ENCODE measurements at places on chromosomes 6 and 20.

DNA sequence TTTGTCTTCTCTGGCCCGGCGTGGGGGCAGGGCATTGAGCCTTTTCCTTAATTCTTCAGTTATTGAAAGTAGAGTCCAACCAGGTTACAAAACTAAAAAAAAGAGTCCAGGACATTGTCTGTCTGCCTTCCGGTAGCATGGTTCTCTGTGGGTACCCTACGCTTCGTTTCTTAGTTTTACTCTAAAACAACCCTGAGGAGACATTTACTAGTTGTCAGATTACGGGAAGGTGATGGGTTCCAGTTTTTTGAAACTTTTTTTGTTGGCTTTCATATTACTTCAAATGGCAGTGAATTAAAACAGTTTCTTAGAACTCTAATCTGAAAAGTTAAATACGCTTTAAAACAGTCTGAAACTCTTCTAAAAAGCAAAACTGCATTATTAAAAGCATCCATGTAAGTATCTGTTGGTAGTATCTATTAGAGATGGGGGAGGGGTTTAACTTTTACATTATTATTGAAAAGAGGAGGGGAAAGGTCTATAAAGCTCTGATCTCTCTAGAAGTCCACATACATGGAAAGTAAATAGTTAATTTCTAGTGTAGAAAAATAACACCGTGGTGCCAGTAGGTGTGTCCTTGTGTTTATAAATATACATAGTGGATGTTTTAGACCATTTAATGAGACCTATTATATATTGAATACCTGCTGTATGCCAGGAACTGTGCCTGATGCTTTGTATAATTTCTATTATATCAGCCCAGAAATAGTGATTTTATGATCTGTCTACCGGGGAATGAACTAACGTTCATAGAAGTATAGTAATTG is 2.2 kb downstream of the BICRAL start:
- DNase-seq: no peak

DNA sequence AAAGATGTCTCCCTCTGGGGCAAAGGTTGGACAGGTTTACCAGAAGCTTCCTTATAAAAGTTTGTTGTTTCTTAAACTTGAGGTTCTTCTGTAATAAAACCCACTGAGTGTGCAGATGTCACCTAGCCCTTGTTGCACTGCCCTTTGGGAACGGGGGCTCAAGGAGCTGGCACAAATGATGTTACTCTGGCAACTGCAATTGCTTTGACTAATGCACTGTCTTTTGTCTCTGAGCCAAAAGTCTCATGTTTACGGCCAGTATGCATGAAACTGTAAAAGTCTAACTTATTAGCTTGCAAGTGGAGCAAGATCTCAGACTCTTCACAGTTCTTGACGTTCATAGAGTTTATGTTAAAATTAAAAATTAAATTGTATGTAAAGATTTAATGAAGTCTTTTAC is 655.7 kb downstream of the EPHA7 start:
- DNase-seq: no peak

- DNase-seq: no peak
These were observed 10.1 kb downstream of the ALDH5A1 start for GRCh38 chr6:24504649-24505586.

- no peak for DNase-seq
These were observed 298.8 kb upstream of the MAP3K7 start for GRCh38 chr6:90885611-90886056.

DNA sequence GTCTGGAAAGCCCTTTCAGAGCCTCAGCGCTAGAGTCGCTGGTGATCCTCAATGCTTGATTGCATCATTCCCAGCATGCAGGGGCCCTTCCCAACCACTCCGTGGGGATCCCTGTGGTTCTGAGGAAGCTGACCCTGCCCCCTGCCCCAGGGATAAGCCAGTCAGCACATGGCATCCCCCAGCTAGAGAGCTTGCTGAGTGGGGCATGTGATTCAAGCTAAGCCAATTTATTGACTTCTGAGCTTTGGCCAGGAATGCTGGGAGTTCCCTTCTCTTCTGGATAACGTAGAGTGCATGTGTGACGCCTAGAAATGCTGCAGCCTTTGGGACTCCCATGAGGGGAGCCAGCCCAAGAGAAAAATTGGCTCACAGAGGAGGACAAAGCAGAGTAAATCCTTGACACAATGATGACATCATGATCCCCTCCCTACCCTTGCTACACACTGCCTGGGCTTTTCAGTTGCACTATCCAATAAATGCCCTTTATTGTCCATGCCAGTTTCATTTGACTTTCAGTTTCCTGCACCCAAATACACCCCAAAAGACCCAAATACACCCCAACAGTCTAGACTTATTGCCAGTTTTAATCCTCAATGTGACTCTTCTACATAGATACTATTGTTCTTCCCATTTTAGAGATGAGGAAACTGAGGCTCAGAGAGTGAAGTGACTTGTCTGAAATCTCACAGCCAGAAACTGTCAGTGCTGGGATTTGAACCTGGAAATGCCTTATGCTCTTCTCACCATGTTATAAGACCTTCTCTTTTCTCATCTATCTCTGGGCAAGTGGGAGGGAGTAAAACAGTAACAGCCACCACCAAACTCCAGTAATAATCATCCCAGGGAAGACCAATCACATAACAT is 34.3 kb downstream of the KCNB1 start:
- no peak for DNase-seq

DNA sequence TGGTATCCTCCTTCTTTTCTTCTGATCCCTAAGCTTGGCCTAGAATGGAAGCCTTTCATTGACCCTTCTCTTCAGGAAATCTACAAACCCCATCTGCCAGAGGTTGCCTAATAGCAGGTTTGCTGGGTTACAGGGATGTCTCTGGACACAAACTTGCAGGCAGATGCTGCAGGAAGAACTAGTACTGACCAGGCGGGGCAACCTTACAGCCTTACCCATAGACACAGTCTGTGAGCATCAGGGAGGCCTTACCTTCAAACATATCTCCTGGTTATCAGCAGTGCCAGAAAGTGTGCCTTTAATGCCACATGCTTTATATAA is 2.6 kb downstream of the SCUBE3 start:
- DNase-seq: no peak

GRCh38 chr6:11163932-11164331 is 52.4 kb upstream of the ERVFRD-1 start:
- no peak for DNase-seq

GRCh38 chr6:36139991-36140710 is 9.8 kb downstream of the MAPK13 start:
- DNase-seq: no peak

- DNase-seq: no peak
These were observed 141.9 kb upstream of the SASH1 start for GRCh38 chr6:148200781-148201180.

GRCh38 chr6:143806282-143807102 is 36.6 kb upstream of the LTV1 start:
- peak; percentile 85 for DNase-seq

DNA sequence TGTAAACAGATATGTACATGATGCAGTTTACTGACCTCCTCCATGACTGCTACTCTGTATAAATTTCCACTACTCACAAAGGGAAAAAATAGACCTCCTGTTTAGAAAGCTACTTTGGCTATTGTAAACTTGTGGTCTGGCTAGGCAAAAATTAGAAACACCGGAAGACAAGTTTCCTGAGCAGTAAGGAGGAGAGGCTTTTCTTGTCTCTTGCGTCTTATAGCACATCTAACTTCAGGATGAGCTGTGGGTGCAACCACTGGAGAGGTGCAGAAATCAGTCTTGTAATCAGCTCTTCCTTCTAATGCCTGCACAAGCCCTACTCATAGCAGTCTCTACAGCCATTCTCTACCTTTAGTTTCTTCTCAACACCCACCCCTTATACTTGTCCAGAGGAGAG is 296.5 kb upstream of the SLC35B3 start:
- DNase-seq: no peak

DNA sequence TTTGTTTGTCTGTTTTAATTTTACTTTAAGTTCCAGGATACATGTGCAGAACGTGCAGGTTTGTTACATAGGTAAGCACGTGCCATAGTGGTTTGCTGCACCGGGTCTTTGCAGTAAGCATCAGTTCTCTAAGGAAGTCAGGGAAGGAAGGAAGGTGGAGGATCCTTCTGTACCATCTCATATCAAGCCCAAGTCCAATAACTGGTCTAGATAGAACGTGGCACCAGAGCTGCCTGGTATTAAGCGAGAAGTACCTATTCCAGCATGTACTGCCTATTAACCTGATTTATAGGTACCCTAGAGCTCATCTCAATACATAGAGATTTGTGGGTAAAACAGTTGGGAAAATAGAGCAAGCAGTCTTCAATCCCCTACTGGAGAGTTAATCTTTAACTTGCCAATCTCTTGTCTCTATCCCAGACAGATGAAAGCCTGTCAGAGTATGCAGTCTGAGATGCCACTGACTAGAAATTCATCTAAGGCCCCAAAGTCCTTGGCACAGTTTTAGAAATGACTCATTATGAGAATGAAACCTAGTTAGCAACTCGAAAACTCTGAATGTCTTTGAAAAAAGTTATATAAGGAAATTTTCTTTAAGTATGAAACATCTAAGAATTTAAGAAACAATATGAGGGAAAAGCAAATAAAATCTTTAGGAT is 144.9 kb downstream of the TFAP2A start:
- DNase-seq: no peak

GRCh38 chr20:19256906-19257595 is 44.6 kb downstream of the SLC24A3 start:
- no peak for DNase-seq

- DNase-seq: no peak
These were observed 1.9 kb downstream of the ACTL10 start for GRCh38 chr20:33668466-33669155.

GRCh38 chr6:100347901-100348550 is 116.7 kb downstream of the SIM1 start:
- no peak for DNase-seq

DNA sequence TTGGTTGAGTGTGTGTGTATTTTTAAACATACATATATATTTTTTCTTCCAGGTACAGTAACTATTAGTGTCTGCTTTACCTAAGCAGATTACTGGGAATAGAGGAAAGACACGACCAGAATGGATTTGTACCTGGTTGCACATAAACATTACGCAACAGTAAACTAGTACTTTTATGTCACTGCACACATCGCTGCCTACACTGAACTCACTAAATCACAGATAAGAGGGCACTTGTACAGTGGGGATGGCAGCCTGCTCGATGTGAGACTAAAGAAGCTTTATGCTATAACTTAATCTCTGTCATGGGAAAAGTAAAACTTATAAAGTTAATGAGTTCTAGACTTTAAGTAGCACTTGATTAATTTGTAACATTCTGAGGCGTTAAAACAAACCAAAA is 89.5 kb upstream of the SIM1 start:
- no peak for DNase-seq

DNA sequence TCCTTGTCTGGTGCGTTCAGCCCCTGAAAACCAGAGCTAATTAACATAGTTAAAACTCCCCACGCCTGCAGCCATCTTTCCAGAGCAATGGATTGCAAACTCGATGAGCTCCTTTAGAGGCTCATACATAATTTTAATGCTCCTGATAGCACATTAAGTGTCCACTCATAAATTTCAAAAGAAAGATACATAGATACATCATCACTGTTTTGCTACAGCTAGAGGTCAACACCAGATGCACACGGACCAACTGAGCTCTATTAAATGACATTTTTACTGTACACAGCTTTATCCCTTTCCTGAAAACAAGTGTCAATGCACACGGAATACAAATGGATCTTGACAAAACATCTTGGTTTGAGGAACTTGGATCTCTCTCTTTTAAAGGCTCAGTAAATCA is 91.3 kb upstream of the HDAC2 start:
- no peak for DNase-seq

DNA sequence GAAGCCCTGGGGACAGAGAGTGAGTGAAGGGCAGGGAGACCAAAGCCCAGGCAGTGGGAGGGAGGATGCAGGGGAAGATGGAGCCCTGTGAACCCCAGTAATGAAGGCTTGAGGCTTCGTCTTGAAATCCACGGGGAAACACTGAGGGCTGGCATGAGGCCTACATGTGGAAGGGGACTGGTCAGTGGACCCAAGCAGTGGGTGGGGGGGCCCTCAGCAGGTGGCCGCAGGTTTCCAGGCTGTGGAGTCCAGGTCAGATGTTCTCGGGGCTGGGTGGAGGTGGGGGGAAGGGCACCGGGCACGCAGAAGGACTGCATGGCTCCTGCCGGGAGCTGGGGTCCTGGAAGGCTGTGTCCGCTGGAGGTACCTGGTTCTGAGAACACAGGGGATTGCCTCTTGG is 2.7 kb upstream of the CD93 start:
- DNase-seq: no peak

DNA sequence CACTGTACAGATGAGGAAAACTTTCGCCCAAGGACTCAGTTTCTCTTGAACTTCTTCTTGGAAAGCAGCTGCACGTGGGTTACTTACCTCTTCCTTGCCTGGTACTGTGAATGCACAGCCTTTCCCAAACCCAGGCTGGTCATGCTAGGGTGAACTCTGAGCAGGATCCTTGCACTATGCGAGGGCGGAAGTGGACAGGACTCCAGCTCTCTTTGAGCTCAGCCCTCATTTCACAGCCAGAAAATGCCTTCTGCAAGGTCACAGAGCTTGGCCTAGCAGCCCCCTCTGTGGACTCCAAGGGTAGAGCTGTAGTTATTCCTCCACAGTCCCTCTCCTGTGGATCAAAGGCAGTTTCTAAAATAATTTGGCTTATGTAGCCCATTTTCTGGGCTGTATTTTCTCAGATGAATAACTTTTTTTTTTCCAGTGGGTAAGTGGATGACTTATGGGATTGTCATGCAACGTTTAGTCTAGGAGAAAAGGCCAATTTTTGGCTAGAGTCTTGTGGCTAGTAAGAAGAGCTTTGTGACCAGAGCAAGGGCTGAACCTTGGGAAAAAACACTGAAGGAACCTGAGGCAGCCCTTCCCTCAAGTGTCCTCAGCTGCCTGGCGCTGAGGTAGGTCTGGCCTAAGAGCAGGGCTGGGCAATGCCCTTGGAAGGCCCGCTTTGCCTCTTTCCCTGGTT is 172.7 kb downstream of the SCP2D1 start:
- no peak for DNase-seq

- no peak for DNase-seq
These were observed 5.8 kb downstream of the FLRT3 start for GRCh38 chr20:14331646-14332045.

DNA sequence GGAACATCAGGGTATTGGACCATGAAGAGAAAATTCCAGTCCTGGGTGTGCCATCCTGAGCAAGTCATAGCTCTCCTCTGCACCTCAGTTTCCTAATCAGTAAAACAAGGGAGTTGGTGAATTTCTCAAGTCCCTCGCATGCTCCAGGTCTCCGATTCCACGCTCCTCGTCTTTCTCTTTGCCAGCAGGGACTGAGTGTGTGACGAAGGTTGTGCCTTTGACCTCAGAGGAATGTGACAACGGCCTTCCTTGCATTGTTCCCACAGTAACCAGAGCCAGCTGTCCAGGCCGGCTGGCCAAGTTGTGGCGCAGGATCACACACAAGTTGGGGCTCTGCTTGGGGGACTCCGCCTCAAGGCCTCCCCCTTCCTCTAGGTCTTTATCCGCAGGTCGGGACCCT is 217.3 kb downstream of the ATXN1 start:
- no peak for DNase-seq

GRCh38 chr20:38870733-38871559 is 55.3 kb upstream of the FAM83D start:
- no peak for DNase-seq
